ENCODE measurements at places on chromosomes 3 and 15. TPM values are rescaled to one million over a fixed set of nuclear protein-coding genes. Genes with fewer than 3 reads are reported as not detected.

The CCDC80 gene
- 78.2 TPM for total RNA-seq

The GRM7 gene
- not detected for total RNA-seq

GRCh38 chr15:59434481-59434880 is 3.5 kb upstream of the FAM81A start:
- DNase-seq: no peak

DNA sequence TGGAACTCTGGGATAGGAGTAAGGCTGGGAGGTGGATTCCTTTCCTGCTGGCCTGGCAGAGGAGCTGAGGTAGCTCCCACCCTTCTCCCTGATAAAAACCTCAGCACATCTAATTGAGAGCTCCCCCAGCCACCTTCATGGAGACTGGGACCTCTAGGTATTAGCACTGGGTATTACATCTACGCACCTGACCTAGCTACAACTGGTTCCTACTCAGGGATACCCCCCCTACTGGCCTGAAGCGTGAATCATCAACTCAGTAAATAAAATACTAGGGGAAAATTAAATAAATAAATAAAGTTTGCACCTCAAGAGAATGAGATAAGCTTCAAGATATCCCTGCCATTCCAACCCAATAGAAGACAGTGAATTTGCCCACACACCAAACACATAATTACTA is 140.4 kb downstream of the NEK10 start:
- DNase-seq: no peak

GRCh38 chr15:85878828-85879225 is 84.1 kb upstream of the KLHL25 start:
- no peak for DNase-seq

DNA sequence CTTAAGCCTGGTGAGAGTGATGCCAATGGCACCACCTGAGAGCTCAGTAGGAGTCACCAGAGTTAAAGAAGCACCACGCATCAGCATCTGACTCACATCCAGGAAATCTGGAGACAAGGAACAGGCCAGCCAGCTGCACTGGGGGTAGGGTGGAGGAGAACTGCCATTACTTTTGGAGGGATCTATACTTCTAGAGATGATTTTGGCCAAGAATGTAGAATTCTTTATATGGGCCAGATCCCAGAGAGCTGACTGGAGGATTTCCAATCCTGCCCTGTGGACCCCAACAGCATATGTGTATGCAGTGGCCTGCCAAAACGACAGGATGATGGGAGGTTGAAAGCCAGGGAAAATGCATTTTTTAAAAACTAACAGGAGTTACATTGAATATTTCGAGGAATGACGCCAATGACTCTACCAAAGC is 29.8 kb downstream of the CCR3 start:
- DNase-seq: no peak

DNA sequence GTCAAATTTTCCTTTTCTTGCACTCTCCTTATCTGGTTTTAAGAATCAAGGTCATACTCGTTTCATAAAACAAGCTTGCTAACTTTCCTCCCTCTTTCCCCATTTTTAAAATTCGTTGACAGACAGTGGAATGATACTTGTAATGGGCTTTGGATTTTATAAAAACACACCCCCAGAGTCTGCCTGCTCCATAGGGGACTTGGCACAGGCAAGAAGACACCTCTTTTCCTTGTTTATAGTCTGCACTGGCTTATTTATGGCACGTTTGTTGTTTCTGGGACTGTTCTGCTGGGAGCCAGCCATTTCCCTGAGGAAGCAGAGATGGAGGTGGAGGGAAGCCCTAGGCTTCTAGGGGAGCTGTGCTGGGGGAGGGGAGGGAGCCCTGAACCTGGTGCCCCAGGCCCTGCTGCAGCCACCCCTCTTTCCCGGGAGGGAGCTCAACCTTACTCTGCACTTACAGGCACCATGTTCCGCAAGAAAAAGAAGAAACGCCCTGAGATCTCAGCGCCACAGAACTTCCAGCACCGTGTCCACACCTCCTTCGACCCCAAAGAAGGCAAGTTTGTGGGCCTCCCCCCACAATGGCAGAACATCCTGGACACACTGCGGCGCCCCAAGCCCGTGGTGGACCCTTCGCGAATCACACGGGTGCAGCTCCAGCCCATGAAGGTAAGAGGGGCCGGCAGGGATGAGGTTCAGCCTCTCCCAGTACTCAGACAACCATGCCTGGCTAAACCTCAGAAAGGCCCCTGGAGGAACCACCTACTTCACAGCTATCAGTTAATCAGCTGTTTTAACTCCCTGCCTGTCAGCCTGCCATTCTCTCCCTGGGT is 18.3 kb downstream of the ANKRD63 start:
- no peak for DNase-seq

The TEX55 gene
- total RNA-seq: not detected

DNA sequence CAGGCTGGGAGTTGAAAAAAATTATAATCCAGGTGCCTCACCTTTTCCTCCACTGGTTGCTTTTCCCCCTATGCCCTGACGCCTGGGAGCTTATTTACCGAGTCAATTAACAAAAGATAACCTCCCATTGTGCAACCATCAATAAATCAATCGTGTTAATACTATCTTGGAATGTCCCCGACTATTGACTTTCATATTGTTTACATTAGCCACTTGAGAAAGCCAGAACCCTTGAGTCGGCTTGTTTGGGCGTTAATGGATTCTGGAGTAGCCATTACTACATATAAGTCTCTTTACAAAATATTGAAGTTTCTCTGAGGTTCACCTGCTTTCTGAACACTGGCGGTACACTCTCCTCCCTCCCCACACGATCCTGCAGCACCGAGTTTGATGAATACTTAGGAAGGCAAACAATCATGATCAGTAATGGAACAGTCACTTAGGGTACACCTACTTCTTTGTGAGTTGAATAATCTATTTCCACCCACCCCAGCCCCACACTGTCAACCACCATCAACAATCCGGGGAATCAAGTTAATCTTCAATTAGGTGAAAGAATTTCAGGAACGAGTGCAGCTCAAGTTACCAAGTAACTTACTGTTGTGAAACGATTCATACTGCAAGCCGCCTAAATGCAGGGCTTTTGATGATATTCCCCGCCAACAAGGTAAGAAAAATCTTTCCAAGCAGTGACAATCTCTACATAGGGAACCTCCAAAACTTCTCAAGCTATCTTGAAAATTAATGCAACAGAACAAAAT is 159.3 kb upstream of the NR2F2 start:
- no peak for DNase-seq

The GOLGA8S gene
- total RNA-seq: 0.30 TPM

The DGKG gene
- total RNA-seq: 31.1 TPM

DNA sequence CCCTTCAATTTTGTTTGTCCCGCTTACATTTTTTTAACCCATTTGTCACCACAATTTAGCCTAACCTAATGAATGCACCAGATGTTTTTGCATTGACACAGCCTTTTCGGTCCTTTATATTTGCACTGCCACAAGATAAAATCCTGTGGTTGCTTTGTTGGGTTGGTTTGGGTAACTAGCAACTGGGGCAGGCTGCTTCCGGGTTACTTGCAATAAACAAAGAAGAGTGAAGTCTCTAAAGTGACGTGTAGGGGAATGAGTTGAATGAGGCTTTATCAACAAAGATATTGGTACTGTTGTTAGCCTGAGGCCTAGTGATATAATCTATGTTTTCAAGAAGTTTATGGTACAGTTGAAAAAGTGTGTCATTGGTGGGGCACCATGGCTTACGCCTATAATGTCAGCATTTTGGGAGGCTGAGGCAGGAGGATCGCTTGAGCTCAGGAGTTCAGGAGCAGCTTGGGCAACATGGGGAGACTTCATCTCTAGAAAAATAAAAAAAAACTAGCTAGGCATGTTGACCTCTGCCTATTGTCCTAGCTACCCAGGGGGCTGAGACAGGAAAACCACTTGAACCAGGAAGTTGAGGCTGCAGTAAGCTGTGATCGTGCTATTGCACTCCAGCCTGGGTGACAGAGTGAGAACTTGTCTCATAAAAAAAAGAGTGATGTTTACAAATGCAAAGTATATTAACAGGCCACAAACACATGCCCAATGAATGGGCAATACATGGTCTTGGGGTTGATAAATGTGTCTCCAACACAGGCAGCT is 121.8 kb downstream of the OXSM start:
- no peak for DNase-seq

DNA sequence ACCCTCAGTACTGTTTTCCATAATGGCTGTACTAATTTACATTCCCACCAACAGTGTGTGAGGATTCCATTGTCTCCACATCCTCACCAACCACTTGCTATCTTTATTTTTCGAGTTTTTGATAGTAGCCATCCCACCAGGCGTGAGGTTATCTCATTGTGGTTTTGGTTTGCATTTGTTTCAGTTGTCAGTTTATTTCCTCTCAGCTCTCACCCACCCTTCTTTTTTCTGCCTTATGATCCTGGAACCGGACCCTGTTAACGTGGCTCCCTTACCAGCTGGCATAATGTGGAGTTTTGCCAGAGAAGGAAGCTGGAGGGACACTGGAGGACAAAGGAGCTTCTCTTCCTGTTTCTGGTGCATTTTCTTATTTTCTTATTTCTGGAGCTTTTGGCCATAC is 25.1 kb upstream of the SH3GL3 start:
- no peak for DNase-seq

The CYP19A1 gene
- 0.65 TPM for total RNA-seq

DNA sequence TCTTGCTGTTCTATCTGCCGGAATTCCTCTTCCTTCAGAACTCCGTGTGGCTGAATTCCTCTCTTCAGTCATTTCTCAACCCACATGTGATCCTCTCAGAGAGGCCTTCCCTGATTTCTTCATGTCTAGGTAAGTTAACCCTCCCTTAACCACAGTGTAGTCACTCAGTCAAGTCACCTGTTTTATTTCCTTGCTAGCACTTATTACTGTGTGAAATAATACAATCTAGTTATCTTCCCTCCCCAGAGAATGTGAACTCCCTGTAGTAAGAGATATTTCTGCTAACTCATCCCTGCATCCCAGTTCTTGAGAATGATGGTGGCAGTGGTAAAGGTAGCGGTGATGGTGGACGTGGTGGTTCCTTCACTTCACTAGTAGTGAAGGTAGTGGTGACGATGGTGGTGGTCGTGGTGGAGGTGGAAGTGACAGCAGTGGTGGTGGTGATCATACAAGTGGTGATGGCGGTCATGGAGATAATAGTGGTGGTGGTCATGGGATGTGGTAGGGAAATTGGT is 33.3 kb downstream of the COL6A5 start:
- DNase-seq: no peak
